CD8-positive, alpha-beta T cell (primary cell): ENCODE measurements at places on chromosomes 3 and 15. TPM values are rescaled to one million over a fixed set of nuclear protein-coding genes. Genes with fewer than 3 reads are reported as not detected.

Gene CHDH
- not detected for total RNA-seq

Gene CDHR4
- total RNA-seq, result 0.17 TPM

DNA sequence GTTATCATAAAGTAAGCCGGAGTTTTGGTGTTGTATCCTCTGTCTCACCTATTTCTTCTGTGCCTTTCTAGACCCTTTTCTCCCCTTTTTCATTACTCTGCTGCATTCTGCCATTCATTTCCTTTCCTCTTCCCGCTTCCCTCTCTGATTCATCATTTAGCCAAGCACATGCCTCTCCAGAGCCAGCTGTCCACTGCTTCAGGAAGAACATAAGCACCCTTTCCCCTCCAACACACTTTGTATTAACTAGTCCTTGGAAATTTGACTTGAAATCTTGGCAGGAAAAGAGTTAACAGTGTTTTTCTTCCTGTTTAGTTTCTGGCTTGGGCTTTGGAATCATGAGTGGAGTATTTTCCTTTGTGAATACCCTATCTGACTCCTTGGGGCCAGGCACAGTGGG, 9.7 kb downstream of the APH1B start:
- DNase-seq, result no peak

- DNase-seq, result no peak
These were observed 26.8 kb downstream of the FNDC3B start for GRCh38 chr3:172065967-172066762.

Gene GPR149
- total RNA-seq, result not detected

DNA sequence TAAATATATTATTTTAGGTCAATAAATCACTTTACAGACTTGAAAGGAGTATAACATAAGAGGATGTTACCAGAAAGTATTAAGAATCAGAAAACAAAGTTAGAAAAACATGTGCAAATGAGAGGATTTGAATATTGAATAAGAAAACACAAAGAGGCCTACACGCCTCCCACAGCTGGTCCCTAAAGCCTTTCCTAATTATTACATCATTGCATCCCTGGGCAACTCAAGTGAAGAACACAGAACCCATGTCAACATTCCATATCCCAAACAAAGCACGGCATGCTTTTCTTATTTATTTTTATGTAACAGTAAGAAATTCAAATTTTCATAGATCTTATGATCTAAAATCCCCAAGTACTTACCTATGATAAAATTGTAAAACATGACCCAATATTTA, 61.2 kb downstream of the HERC1 start:
- DNase-seq, result no peak

DNA sequence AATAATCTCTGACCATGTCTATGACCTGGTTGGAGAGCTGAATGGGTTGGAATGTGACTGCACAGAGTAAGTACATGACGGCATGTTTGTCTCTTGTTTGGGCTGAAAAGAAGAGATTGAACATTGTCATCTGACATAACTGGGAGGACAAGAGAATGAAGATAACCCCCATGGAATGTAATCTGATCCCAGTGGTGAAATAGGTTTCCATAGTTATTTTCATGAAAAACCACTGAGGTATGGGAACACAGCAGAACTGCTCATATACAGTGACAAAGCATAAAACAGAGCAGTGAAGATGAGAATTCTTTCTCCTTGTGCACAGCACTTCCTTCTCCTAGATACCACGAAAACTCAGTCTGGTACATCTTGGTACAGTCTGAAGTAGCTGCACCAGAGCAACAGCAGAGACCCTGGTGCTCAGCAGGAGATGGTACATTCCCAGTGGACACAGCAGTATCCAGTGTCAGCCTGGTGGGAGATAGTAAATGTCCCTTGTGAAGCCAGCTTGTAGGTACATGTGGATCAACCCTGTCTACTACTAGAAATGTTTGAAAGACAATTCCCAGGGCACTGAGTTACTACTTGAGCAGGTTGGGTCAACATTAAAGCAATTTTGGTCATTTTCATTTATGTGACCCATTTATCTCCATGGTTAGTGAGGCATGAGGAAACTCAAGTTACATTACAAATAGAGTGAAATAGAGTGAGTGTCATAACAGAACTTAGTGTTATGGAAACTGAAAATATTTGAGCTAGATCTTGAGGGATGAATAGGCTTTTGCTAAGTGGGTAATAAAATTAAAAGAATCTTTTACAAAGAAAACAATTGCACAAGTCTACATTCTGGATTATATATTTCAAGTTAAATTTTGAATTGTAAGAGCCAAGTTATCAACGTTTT, 178.3 kb downstream of the SUCNR1 start:
- no peak for DNase-seq

DNA sequence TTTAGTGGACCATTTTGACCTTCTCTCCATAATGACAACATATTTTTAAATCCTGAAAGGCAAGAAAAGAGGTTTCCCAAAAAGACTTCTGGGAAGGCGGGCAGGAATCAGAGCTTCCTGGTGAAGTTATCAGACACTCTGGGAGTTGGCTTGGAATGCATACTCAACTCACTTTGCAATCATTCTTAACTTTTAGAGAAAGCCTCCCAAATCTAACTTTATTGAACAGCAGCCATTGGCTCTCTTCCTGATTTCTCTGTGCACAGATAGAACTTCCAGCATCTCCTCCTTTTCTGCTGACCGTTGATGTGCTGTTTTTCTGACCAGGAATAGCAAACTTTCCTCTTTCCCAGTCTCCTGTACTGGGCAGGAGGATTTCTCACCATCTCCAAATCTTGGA, 44.6 kb downstream of the PLCL2 start:
- DNase-seq, result no peak

Gene MME
- 0.86 TPM for total RNA-seq

GRCh38 chr15:65985387-65985786, 116.1 kb downstream of the RAB11A start:
- no peak for DNase-seq

DNA sequence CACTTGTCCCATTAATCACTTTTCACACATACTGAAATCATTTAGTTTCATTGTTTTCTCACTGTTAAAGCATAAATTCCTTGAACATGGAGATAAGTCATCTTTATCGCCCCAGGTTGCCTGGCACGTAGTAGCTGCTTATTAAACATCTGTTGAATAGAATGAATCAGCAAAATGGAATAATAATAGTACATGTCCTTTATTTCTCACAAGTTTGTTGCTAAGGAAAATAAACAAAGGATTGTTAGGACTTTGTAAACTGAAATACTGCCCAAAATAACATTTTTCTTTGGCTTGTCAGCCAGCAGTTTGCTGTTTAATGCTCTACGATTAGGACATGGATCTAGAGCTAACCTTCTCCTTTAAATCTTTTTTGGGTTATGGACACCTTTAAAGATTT, 17.9 kb downstream of the SLC35A5 start:
- DNase-seq, result no peak

- DNase-seq, result no peak
These were observed 59.0 kb downstream of the SUCLG2 start for GRCh38 chr3:67595424-67595823.

DNA sequence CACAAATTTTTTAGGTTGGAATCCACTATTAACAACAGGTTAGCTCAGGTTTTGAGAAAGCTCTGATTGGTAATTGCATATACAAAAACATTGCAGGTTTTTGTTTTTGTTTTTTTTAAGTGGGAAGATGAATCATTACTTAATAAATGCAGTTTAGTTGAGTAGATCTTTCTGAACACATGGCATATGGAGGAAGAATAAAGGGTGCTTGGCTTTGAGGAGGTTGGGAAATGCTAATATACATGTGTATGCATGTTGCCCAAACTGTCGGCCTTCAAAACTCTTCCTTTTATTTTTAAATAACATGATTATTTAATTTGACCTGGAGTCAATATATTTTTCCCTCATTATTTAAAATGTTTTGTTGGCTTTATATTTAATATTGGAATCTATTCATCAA, 32.8 kb downstream of the ZBTB38 start:
- no peak for DNase-seq

Gene GUCA1C
- not detected for total RNA-seq

DNA sequence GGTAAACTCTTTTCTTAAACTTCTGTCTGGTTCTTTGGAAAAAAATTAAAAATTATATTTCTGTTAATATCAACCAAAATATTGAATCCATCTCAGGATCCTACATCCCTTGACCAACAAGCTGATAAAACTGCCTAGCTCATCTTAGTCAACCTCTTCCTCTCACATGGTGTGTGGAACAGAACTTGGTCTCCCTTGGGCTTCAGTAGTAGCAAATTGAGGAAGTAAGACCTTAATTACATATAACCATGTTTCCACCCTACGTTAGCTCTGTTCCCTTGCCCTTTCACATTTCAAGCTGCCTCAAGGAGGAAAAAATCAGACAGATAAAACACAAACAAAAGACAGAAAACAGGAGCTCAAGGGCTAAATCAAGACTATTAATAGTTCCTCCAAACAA, 116.4 kb downstream of the GREM1 start:
- DNase-seq, result no peak

- DNase-seq, result no peak
These were observed 228.6 kb upstream of the IL12A start for GRCh38 chr3:159760046-159760445.

Gene AHSG
- total RNA-seq, result not detected

- DNase-seq, result no peak
These were observed 66.7 kb upstream of the TNIK start for GRCh38 chr3:171526869-171527268.

DNA sequence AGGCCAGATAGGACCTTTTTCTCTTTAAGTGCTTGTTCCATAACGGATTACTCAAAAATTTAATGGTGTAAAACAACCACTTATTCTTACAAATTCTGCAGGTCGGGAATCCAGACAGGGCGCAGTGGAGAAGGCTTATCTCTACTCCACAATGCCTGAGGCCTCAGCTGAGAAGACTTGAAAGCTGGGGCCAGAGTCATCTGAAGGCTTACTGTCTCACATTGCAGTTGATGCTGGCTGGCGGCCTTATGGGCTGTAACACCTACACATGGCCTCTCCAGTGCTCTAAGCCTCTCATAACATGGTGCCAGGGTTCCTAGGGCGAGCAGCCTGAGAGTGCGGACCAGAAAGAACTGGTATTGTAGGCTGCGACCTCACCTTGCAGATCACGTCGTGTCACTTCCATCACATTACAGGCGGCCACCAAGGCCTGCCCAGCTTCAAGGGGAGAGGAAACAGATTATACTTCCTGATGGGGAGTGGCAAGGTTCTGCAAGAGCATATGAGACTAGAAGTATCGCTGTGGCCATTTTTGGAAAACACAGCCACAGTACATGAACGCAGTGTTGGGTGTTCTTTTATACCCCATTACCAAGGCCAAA, 32.4 kb downstream of the CMTM7 start:
- no peak for DNase-seq

DNA sequence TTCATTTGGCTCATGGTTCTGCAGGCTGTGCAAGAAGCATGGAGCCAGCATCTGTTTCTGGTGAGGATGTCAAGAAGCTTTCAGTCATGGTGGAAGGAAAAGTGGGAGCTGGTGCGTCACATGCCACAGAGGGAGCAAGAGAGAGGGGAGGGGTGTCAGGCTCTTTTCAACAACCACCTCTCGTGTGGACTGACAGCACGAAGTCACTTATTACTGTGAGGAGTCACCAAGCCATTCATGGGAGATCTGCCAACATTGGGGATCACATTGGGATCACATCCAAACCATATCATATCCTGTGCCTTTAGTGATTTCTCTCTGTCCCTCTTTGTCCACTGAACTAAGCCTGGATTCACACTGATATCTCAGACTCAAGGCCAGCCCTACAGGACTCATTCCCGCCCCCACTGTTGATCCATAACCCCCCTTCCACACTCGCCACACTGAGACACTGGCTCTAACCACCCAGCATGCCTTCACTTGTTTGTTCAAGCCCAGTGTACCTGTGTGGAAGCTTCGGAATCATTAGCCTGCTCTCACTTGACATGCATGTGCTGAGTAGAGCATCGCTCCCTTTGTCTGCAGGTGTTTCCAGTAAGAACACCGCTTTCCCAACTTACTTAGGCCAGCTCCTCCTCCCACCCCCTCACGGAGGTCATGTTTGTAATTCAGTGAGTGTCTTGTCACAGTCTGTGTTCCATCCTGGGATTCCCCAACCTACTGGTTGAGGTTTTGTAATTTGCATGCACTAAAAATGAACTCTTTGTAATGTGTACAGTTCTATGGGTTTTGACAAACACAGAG, 132.2 kb downstream of the KLF13 start:
- no peak for DNase-seq

GRCh38 chr3:141507392-141508066, 20.7 kb downstream of the RASA2 start:
- DNase-seq, result no peak

DNA sequence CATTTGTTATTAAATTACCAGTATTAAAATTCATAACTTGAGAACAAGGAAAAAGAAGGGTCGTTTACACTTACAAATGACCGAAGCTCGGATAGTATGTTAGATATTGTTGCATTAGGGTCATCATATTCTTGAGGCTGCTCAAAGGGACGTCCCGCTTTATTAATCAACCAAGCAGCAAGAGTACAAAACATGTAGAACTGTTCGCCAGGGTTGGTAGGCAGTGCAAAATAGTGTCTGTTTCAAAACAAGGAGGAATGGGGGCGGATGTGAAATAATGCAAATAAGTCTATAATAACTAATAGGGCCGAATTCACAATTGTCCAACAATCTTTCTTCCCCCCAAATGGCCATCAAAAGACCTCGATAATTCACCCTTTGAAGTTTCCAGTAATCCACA, 2.9 kb downstream of the IFT57 start:
- DNase-seq, result no peak

DNA sequence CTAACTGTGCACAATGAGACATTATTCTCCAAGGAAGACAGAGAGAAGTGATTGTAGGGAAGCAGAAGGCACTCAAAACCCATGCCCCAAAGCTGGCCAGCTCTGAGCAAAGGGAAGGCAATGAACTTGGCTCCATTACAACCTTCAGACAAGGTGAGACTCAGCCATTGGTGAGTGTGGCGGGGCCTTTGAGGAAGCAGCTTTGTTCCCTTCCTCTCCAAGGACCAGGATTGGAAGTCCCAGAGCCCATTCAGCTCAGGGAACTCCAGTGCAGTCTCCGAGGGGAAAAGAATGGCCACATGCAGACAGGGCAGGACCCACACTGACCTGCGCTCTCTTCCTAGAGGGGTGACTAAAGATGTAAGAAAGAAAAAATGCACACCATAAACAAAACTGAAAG, 23.1 kb downstream of the HEG1 start:
- no peak for DNase-seq

DNA sequence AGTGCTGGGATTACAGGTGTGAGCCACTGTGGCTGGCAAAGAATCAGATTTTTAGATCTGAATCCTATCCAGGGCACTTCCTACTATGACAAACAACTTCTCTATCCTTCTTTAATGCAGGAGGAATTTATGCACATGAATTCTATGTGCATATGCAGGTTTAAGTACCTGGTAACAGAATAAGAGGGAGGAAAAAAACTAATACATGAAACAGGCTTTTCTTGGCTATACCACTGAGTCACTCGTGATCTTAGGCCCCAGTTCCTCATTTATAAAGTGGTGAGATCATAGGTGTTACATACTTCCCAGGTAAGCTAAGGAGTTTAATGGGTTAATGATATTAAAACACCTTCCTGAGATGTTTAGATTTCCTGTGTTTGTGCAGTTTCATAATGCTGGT, 108.2 kb downstream of the TP63 start:
- no peak for DNase-seq
